ENCODE measurements at places on chromosomes 16 and 17. TPM values are rescaled to one million over a fixed set of nuclear protein-coding genes. Genes with fewer than 3 reads are reported as not detected.

GRCh38 chr17:34758718-34759117, 179.3 kb downstream of the TMEM132E start:
- no peak overlapping the region for H3K4me3 ChIP-seq
- peaks cover 15% of the 10 kb centered on the region for H3K27me3 ChIP-seq
- no peak for DNase-seq
- H3K4me1 ChIP-seq: no peaks in the 10 kb centered on the region
- no peak overlapping the region for H3K27ac ChIP-seq

DNA sequence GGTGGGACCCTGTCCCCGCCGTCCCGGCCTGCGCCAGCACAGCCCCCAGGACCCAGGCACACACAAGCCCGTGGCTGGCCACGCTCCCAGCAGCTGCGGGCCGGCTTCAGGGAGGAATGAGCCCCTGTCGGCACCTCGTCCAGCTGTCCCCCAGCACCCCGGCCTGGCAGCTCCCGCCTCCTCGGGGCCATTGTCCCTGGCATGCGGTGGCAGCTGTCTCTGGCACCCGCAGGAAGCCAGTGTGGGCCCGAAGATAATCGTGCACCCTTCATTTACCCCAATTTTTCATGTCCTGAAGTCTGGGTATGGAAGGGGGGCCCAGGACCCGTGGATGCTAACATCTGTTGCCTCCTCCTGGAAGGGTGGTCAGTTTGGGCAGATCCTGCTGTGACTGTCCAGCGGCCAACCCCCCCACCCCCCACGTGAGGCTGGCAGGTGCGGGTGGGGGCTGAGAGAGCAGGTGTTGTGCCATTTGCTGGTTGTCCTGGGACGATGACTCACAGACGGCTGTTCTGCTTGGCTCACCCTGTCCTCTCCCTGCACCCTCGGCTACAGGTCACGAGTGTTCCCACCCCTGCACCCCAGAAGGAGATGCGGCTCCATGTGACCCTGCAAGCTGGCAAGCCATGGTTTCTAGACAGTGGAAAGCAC, 4.0 kb upstream of the LMF1 start:
- H3K27me3 ChIP-seq: no peaks in the 10 kb centered on the region
- H3K4me1 ChIP-seq: peaks cover 8% of the 10 kb centered on the region
- H3K27ac ChIP-seq: no peak overlapping the region
- no peaks in the 10 kb centered on the region for H3K36me3 ChIP-seq
- H3K4me3 ChIP-seq: no peak overlapping the region

DNA sequence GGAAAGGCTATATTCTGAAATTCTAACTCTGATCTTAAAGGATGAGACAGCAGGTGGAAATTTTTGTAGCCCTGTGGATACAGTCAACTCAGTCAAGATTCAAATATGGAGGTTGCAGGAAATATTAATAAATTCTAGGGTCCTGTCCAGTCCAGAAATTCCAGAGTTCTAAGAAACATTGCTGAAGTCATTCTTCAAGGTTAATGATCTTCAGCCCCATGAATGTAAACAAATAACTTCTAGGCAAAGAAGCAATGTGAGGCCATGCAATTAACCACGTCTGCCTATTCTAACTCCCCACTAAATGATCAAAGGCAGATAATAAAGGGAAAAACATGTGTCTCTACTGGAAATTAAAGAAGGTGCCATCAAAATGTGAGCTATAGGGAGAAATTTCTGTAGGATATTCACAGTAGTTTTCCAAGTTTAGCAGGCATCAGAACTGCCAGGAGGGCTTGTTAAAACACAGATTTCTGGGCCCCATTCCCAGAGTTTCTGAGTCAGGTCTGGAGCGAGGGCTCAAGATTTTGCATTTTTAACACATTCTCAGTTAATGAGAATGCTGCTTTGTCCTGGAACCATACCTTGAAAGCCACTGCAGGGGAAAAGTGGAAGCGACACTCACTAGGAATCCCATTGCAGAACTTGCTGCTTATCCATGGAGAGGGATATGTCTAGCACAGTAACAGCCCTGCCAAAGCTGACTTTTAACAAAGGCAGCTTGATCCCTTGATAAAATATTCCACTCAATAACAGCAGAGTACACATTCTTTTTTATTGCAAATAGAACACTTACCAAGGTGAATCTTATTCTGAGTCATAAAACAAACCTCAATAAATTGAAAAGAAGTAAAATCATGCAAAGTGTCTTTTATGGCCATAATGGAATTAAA, 61.8 kb downstream of the DNAH3 start:
- peaks cover 10% of the 10 kb centered on the region for H3K27me3 ChIP-seq
- H3K4me3 ChIP-seq: no peak overlapping the region
- no peaks in the 10 kb centered on the region for H3K36me3 ChIP-seq
- H3K27ac ChIP-seq: no peak overlapping the region
- DNase-seq: no peak

DNA sequence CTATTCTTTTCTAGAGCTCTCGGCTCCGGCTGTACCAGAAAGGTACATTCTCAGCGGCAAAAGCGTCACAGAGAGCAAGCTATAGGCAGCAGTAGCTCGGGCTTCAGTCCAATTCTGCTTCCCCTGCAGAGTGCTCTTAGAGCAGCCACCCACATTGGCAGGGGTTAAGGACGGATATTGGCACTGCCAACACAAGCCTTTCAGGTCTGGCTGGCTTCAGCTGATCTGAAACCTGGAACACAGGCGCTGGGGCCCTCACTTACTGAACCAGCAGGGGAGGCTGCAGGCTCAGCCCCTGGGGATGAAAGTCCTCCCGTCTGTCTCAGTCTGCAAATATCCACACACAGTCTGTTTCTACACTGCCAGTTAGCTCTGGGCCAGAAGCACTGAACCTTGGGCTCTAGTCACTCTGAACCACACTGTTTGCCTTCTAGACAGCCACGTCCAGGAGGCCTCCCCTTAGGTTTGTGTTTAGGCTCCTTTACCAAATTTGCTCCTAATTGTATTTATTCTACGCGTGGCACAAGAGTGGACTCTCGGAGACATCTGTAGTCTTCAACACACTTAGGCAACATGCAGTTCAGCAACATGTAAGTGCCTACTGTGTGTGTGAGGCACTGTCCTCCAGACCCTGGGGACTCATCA, 40.1 kb downstream of the HIC1 start:
- H3K27ac ChIP-seq: no peak overlapping the region
- no peaks in the 10 kb centered on the region for H3K36me3 ChIP-seq
- H3K27me3 ChIP-seq: no peaks in the 10 kb centered on the region

DNA sequence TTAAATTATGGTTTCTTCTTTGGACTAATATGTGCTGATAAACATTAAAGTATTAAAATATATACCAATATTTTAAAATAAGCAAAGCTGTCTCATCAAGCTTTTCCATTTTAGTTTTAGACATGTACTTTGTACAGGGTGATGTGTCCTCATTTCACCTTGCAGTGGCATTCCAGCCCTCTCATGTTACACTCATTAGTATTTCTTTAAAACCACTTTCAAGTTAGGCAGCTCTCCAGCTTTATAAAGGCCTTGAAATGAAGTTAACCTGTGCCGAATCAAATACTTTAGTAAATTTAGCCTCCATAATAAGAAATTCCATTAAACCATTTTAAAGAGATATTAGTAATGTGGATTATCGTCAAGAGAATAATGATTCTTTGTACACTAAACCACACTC, 107.6 kb upstream of the HLF start:
- DNase-seq: no peak
- peaks cover 1% of the 10 kb centered on the region for H3K36me3 ChIP-seq
- H3K27ac ChIP-seq: no peak overlapping the region
- no peaks in the 10 kb centered on the region for H3K27me3 ChIP-seq

DNA sequence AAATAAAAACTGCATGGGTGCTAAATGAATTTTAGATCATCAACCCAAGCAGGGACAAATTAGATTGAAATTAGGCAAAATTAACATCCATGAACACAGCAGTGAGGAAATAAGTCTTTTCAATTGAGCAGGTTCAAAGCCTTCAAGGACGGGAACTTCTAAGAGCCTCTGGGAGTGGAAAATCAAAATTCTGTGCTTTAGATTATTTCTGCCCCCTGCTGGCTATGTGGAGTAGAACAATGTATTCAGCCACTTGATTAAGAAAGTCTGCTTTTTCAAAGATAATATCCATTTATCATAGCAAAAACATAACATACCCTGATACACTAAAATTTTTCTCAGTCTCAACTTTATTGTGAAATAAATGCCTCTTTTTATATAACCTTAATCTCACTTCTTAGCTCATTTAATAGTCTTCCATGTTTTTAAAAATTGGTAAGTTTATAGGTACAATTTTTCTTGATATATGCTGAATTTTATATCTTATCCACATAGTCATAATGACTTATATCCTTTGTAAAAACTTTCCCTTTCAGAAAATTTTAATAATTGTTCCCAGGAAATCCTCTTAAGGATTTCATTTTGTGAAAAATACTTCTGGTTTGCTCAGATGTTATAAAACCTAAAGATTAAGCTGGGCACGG, 28.1 kb upstream of the NOL11 start:
- no peak overlapping the region for H3K4me3 ChIP-seq
- H3K36me3 ChIP-seq: peaks cover 1% of the 10 kb centered on the region
- no peak overlapping the region for H3K27ac ChIP-seq
- peak; percentile 34 for DNase-seq
- H3K4me1 ChIP-seq: peaks cover 3% of the 10 kb centered on the region

DNA sequence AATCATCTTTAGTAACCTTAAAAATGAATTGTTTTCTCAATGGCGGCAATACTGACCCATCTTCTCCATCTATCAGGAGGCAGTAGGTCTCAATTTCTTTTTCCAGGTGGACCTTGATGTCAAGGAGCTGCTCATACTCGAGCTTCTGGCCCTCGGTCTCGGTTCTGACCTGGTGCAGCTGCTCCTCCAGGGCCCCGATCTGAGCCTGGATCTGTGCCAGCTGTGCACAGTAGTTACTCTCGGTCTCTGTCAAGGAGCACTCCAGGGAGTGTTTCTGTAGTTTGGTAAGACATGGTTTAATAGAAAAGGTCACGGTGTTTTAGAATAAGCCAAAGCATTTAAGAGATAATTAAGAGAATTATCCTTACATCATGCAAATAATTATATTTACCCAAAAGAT, 4.9 kb downstream of the KRT27 start:
- no peak overlapping the region for H3K27ac ChIP-seq
- no peaks in the 10 kb centered on the region for H3K36me3 ChIP-seq
- H3K27me3 ChIP-seq: peaks cover 44% of the 10 kb centered on the region
- no peak for DNase-seq
- no peak overlapping the region for H3K4me3 ChIP-seq

DNA sequence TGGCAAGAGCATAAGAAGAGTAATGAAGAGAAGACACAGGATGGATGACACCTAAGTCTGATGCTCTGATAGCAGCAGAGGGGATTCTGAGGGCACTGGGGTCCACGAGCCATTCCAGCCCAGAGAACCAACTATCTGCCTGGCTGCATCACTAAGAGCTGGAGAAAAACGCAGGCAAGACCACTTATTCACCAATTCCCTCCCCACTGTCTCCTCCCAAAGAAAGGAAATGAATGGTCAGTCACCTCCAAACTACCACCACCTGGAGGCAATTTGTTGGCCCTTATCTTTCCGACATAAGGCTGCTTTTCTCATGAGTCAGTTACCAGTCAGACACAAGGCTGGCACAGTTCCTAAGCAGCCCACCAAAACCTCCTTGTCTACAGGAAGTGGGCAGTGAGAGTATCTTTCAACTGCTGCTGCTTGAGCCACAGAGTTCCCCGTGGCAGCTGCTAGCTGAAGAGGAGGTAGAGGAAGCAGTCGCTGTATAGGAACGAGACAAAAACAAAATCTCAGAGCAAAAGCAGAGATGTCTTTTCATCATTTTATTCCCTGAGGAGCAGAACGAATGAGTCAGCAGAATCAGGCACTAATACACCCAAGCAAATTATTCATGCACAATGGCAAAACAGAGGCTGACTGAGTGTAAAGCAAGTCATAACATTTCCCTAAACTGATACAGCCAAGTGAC, 111.1 kb downstream of the SMG6 start:
- peak overlapping the region; percentile 68 for H3K27ac ChIP-seq
- H3K27me3 ChIP-seq: no peaks in the 10 kb centered on the region
- peak; percentile 79 for DNase-seq
- no peak overlapping the region for H3K4me3 ChIP-seq

- no peak for DNase-seq
- no peak overlapping the region for H3K4me3 ChIP-seq
- H3K4me1 ChIP-seq: no peaks in the 10 kb centered on the region
- H3K27ac ChIP-seq: no peak overlapping the region
- peaks cover 34% of the 10 kb centered on the region for H3K27me3 ChIP-seq
Observed at GRCh38 chr16:3954411-3954921, 74.0 kb upstream of the CREBBP start.

GRCh38 chr16:57387598-57388354, 15.5 kb downstream of the CX3CL1 start:
- peaks cover 4% of the 10 kb centered on the region for H3K27me3 ChIP-seq
- no peak for DNase-seq
- H3K36me3 ChIP-seq: no peaks in the 10 kb centered on the region
- no peak overlapping the region for H3K4me3 ChIP-seq

- H3K27me3 ChIP-seq: peaks cover 74% of the 10 kb centered on the region
- H3K36me3 ChIP-seq: no peaks in the 10 kb centered on the region
- H3K4me3 ChIP-seq: peak overlapping the region; percentile 60
- DNase-seq: no peak
- peaks cover 48% of the 10 kb centered on the region for H3K4me1 ChIP-seq
- no peak overlapping the region for H3K27ac ChIP-seq
Observed at GRCh38 chr17:48612456-48612853, 1.6 kb upstream of the HOXB7 start.

DNA sequence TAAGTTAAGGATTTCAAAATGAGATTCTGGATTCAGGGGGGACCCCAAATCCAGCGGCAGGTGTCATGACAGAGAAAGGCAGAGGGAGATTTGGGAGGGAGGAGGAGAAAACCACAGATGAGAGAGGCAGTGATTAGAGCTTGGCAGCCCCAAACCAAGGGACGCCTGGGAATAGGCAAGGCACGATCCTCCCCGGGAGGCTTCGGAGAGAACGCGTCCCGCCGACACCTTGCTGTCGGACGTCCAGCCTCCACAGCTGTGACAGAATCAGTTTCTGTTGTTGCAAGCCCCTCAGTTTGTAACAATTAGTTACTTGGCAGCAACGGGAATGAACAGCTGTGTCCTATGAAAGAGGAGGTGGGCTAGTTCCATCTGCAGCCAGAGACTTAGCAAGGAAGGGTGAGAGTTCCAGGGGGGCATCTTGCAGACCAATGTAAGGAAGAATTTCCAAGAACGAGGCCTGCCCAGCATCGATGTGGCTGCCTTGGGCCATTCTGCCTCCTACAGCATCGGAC, 110.7 kb upstream of the SDK2 start:
- H3K4me3 ChIP-seq: no peak overlapping the region
- H3K4me1 ChIP-seq: peaks cover 11% of the 10 kb centered on the region
- H3K27ac ChIP-seq: no peak overlapping the region
- H3K36me3 ChIP-seq: no peaks in the 10 kb centered on the region

The NACA2 gene
- not detected for total RNA-seq

The KRT13 gene
- not detected for total RNA-seq

The PCGF2 gene
- total RNA-seq: 3.4 TPM

The TEX14 gene
- 0.17 TPM for total RNA-seq

The ANKRD40CL gene
- not detected for total RNA-seq

The RAB11FIP4 gene
- 35.0 TPM for total RNA-seq
